ENCODE measurements at places on chromosomes 2 and 18.
A peak's percentile ranks its signal among the peaks of the same experiment; 100 is the strongest.

DNA sequence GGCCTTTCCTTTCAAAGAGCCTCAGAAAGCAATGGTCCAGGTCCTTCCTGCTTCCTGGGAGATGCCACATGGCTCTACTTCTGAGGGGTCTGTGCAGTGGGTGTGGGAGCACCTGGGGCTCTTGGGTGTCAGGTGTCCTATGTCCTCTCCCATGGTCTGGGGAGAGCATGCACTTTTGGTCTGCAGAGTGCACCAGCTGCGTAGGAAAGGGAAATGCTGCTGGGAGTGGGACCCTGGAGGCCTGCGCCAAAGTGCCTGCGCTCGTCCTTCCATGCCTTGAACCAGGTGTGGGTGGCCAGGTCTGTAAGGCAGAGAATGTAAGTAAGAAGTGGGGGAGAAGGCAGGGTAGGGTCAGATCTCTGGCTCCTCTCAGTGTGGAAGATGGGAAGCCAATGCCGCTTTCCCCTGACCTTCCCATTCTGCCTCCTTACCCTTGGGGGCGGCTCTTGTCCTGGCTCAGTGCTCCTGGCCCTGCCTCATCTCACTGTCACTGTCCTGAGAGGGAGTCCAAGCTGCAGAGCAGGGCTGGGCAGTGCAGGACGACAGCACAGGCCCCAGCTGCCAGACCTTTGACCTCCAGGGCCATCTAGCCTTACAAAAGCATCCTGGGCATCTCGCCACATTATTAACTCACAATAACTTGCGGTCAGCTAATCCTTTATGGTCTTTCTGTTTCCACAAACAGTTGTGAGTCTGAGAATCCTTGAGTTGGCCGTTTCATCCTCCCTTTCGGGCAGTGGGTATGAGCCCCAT lies 6.6 kb upstream of the PROM2 start:
- no peak for DNase-seq

DNA sequence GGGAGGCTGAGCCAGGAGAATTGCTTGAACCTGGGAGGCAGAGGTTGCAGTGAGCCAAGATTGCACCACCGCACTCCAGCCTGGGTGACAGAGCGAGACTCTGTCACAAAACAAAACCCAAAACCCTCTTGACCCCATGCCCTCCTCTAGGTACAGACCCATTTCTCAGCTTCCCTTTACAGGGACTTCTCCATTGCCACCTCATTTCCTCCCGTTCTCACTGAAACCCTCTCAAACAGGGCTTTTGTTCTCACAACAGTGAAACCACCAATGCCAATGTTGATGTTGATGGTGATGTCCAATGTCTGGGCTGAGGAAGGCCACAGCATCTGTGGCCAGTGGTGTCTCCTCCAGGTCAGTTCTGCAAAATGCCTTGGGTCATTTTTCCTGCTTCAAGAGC lies 69.0 kb upstream of the ZCCHC2 start:
- DNase-seq: no peak

DNA sequence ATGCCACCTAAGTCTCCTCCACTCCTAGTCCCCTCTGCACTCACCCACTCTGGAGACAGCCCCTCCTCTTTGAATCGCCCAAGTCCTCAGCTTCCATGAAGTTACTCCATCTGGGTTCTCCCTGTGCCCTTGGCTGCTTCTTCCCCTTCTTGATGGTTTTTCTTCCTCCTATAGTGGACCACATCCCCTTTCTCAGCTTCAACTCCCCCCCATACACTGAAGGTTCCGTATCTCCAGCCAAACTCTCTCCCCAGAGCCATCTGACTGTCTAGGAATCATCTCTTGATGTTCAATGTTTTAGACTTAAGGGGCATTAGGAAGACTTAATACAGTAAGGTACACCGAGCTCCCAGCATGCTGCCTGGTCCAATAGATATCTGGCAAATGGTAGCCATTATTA lies 39.6 kb downstream of the EMX1 start:
- no peak for DNase-seq

- no peak for DNase-seq
Observed at GRCh38 chr18:31225668-31226067, 63.0 kb upstream of the DSC1 start.

DNA sequence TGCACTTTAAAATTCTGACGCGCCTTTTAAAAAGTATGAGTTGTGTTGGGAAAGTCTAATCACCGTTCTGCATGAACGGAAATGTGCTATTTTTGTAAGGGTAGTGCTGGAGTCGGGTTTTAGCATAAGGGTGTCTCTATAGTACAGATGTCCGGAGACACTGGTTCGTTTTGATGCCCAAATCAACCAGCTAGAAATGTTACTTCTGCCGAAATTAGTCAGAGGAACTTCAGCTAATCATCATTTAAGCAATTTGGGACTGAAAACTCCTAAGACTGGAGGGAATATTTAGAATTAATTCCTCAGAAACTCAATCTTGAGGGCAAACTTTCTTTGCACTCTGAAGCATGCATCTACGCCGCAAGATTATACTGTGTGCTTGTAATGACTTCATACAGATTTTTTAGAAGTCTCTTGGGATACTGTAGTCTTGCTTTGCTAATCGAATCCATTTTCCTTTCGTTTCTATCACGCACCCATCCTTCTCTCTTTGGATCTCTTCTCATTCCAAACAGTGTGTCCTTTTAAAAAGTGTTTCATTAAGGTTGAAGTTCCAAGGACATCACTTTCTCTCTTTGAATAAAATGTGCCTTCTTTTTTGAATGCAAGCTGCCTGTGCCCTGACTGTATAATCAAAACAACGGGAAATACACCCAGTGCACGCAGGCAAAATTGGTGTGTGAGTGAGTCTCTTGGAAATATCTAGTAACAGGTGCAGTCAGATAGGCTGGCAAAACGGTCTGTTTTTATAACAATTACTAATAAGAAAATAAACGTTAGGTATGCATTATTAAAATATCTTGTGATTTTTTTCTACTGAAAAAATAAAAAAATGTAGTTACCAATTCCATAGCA lies 270.9 kb upstream of the TCF4 start:
- no peak for DNase-seq

DNA sequence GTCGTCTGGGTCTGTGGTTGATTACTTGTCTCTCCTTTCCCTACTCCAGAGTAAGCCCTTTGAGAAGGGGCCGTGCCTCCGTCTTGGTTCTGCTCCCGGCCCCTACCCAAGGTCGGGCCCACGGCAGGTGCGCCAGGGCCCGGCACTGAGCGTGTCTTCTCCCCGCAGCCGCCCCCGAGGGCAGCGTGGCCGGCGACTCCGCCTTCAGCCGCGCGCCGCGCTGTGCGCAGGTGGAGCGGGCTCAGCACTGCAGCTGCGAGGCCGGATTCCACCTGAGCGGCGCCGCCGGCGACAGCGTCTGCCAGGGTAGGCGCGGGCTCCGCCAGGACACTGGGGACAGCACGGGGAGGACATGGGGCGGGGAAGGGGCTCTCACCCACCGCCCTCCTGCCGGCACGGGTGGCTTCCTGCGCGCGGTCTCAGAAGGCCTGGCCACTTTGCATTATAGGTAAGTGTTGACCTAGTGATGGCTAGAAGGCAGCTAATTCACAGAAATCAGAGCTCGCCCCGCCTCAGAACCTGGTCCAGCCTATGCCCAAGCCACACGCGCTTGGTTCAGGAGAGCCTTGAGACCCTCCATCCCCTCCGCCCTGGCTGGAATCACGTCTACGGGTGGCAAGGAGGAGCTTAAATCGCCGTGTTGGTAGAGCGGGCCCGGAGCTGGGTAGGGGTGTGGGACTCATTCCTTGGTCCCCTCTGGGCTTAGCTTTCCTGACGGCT lies 43.5 kb downstream of the FBLN7 start:
- DNase-seq: peak; percentile 73

DNA sequence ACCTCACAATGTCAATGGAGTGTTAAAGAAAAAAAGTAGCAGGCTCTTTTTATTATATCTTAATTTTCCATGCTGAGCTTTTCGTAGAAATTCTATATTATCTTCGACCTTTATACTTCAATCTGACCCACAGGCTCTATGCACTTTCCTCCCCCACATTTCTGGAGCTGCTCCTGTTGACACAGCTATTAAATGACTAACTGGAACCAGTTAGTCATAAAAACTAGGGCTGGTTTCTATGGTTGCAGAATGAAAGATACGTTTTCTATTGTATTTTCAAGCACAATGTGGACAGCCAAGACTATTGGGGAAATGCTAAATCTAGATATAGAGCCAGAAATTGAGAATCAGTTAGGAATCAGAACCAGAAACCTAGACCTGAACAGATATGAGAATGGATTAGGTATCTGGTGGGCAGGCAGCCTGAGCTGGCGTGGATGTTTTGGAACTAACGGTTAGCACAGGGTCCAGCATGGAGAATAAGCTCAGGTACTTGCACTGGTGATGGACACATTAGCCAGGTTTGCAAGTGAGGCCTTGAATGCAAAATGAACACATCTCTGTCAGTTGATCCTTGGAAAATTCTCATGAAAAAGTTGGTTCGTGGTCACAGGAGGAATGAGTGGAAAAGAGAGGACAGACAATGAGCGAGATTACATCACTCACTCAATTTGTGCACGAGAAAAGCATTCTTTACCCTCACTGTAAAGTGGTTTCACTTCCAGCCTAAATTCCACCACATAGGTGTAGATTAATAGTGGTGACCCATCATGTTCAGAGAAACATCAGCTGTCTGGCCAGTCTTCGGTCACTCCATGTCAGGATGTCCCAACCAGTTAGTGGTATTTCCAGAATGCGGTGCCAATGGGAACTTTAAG lies 144.6 kb upstream of the EPHA4 start:
- no peak for DNase-seq

DNA sequence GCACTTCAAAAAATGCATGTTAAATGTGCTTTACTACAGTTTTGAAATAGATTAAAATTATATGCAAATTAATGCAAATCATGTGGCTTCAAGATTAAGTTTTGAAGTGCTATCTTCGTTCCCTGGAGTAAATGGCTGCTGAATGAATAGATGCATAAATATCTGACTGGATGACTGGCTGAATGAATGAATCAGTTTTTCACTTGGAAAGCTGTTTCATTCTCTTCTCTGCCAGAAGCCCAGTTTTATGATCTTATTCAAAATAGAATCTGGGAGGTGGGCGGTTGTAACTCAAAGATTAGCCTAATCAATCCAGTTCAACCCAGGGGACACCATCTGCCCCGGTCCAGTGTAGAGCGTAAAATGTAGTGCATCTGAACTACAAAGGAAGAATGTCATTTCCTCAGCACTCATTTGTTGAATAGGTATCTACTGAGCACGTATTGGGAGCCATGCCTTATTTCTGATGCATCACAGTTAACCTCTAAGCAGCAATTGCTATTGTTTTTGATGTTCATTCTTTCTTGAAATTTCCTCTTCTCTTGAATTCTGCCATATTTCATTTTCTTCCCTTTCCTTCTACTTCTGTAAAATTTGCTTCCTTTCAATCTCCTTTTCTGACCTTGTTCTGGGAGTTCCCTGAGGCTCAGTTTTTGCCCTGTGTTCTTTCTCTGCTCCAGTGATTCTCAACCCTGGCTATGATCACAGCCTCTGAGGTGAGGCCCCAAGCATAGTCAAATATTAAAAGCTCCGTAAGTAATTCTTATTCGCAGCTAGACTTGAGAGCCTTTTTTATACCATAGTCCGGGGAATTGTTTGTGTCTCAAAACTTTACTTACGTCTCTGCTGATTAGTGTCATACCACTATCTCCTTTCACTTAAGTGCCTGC lies 282.7 kb downstream of the PARD3B start:
- DNase-seq: no peak

- no peak for DNase-seq
Observed at GRCh38 chr2:217919781-217920351, 82.9 kb downstream of the TNS1 start.

DNA sequence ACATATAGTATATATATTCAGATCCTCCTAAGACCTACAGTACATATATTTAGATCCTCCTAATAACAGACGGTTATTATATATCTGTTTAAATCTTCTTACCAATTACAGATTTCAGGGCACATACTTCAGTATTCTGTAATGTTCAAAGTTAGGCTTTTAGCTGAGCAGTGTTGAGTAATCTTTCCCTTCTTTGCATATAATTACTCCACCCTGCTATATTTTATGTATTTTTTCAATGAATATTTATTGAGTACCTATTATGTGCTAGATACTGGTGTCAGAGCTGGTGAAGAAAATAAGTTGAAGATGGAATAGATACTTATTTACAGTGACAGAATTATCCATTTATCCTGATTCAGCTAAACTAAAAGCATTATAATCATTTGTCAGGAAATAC lies 84.9 kb downstream of the NEB start:
- no peak for DNase-seq

DNA sequence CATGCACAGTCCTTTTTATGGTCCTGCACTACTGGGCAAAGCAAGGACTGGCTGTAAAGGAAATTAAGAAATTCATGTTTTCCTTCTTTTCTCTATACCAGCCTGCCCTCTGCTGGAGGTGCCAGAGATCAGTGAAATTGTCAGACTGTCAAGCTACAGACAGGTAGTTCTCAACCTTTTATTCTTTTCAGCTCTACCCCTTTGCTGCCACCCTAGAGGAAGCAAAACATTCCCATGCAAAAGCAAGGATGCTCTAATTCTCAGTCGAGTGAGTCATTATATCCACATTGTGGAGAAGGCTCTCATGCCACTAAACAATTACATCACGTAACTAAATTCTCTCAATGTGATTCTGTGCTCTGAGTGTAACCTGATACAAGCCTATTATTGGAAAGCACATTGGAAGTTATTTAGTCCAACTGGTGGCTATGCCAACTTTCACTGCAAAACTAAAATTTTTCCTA lies 25.0 kb upstream of the RAPGEF4 start:
- peak; percentile 69 for DNase-seq

DNA sequence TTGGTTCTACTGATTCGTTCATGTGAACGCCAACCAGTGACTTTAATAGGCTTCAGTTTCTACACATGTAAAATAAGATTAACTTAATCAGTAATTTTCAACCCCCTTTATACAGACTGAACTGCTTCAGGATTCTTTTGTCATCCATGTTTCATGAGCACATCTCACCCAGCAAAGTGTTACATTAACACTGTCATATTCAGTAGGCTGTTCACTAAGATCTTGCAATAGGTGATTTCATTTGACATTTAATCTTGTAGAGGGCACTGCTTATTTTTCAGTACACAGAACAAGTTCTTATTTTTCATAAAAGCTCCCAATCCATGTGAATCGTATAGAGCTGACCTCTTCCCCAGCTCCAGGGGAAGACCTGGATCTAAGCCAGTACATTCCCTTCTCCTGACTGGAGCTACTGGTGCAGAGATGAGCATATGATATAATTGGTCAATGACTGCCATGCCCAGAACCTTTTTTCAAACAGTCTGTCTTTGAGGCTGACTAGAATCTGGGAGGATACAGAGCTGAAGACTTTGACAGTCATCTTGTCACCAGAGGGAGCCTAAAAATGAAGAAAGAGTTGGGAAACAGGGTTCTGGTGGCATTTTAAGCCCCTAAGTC lies 72.2 kb upstream of the CHRNA1 start:
- DNase-seq: no peak

DNA sequence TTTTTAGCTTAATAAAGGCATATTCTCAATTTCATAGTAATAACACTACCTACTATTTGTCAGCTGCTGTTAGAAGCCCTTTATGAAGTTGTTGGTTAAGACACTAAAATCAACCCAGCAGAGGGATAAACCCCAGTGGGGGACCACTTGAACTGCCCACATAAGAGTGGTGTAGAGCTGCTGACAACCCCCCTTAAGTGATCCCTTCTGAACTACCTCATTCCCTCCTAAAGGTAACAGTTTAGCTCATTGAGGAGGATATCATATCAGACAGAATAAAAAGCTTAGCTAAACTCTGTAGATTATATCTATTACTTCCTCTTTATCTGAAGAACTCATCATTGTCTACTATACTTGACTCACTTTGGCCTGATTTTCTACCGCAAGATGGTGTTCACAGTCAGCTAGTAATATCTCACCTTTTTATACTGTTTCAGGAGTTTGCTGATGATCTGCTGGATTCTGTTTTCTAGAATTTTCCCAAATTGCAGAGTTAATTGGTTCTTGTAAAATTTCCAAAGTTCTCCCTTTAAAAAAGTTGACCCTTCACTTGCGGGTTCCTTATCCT lies 16.2 kb downstream of the GALM start:
- no peak for DNase-seq

Data from activated naive CD4-positive, alpha-beta T cell treated with anti-CD3 and anti-CD28 coated beads for 36 hours (primary cell).